ENCODE measurements at places on chromosomes 6 and 20. TPM values are rescaled to one million over a fixed set of nuclear protein-coding genes. Genes with fewer than 3 reads are reported as not detected.

Gene TREM2
- polyA plus RNA-seq = not detected

Gene PLN
- not detected for polyA plus RNA-seq

Gene GRM4
- polyA plus RNA-seq = 3.7 TPM

Gene CNR1
- polyA plus RNA-seq = 512 TPM

Gene SLC22A7
- polyA plus RNA-seq = 2.4 TPM

Gene SFTA2
- not detected for polyA plus RNA-seq

Gene PGC
- not detected for polyA plus RNA-seq

Gene TMEM244
- polyA plus RNA-seq = not detected

Gene CYP39A1
- polyA plus RNA-seq = 2.0 TPM

Gene PTPRK
- 14.9 TPM for polyA plus RNA-seq

Gene ELOVL2
- 5.4 TPM for polyA plus RNA-seq

Gene SLC18B1
- polyA plus RNA-seq = 3.5 TPM

Gene MUC21
- not detected for polyA plus RNA-seq

Gene MCM8
- polyA plus RNA-seq = 5.1 TPM

Gene SRMS
- polyA plus RNA-seq = not detected

Gene CDC40
- 22.3 TPM for polyA plus RNA-seq

Gene C6orf15
- not detected for polyA plus RNA-seq

Gene GHRH
- polyA plus RNA-seq = not detected

Gene SLC26A8
- polyA plus RNA-seq = not detected

Gene PPDPF
- polyA plus RNA-seq = 95.1 TPM

Gene COL19A1
- 0.24 TPM for polyA plus RNA-seq

Gene RTN4IP1
- polyA plus RNA-seq = 8.5 TPM

All from neural cell (in vitro differentiated cells).